GM18507 (cell line): ENCODE measurements at places on chromosomes 3 and 15.

DNA sequence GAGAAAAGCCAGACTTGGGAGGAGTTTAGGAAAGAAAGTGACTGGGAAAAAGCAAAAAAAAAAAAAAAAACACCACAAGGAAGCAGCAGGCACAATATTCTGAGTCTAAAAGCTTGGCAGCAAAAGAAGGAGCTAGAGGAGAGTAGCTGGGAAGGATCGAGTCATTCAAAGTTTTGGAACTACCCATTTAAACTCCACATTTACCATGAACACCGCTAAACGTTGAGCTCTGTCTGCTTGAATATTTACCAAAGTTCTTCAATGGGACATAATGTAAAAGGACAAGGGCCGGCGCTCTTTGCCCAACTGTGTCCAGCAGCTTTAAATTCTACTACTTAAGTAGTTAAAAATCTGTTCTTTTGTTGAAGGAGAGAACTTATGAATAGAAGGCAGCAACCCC lies 481.9 kb downstream of the FOXP1 start:
- no peak for DNase-seq

GRCh38 chr3:166307756-166308350 lies 470.6 kb upstream of the BCHE start:
- DNase-seq, result no peak

GRCh38 chr3:196240424-196240823 lies 24.1 kb downstream of the SLC51A start:
- DNase-seq, result no peak

DNA sequence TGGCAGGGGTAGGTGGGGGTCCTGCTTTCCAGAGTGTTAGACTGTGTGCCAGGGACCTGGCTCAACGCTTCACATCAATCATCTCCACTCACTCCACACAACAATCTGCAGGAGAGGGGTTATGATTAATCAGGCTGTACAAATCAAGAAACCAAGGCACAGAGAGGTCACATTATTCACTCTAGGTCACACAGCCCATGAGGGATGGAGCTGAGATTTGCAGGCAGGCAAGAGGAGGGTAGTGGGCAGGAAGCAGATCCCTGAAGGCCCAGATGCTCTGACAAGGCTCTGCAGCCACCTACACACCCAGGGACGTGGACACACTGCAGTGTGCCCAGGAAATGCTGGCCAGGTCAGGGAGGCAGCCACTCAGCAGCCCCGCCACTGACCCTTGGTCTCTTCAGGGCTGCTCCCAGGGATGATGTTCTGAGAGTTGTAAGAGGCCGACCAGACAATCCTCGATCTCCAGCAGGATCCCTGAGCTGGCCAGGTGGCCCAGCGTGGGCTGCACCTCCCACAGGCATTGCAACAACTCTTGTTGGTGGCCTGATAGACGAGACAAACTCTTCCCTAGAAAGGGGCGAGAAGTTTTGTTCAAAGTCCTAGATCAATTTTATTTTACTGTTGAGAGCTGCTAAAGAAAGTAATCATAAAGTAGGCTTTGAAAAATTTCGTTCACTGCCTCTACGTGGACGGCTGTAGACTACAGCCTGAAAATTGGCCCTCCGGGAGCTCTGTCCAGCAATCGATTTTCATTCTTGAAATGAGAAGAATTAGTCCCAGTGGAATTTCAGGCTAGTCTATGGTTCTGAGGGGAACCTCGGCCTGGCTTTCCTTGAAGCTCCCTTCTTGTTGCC lies 4.2 kb upstream of the SLC6A6 start:
- no peak for DNase-seq

DNA sequence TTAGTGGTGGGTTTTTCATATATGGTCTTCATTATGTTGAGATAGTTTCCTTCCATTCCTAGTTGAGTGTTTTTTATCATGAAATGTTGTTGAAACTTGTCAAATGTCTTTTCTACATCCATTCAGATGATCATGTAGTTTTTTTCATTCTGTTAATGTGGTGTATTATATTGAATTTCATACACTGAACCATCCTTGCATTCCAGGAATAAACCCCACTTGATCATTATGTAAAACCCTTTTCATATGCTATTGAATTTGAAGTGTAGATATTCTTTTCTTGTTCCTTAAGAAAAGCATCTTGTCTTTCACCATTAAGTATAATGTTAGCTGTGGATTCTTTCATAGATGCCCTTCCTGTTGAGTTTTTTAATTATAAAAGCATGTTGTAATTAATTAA lies 42.9 kb downstream of the PIAS1 start:
- DNase-seq, result no peak
